ENCODE measurements at places on chromosomes 16 and 17.

- DNase-seq: no peak
These were observed 10.9 kb downstream of the HSPB9 start for GRCh38 chr17:42133461-42134041.

- DNase-seq: no peak
These were observed 64.6 kb upstream of the PVALEF start for GRCh38 chr17:81100668-81101067.

- DNase-seq: no peak
These were observed 77.3 kb upstream of the TEKT1 start for GRCh38 chr17:6908807-6909206.

DNA sequence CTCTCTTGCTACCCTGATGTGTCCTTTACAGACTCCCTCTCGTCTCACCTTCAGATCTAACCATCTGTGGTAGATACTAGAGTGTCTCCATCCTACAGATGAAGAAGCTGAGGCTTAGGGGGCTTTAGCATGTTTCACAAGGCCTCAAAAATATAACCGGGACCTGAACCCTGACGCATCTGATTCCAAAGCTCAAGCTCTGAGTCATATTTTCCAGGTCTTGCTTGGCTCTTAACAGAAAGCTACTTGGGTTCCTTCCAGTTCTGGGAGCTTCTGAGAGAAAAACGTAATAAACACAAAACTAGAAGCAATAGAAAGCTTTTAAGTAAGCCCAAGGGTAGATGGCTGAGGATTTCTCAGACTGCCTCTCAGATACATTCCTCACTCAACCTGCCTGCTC lies 224.3 kb upstream of the EEF2KMT start:
- no peak for DNase-seq

GRCh38 chr17:17484451-17484899 lies 7.7 kb downstream of the MED9 start:
- no peak for DNase-seq
